CD8-positive, alpha-beta memory T cell (primary cell): ENCODE measurements at places on chromosomes 6 and 20. TPM values are rescaled to one million over a fixed set of nuclear protein-coding genes. Genes with fewer than 3 reads are reported as not detected.

The RIMS4 gene
- total RNA-seq: not detected

The ADGRF1 gene
- not detected for total RNA-seq

The SCUBE3 gene
- 0.07 TPM for total RNA-seq

The MAP7 gene
- 0.51 TPM for total RNA-seq

The ACTL10 gene
- total RNA-seq: 4.6 TPM

The FERMT1 gene
- total RNA-seq: 0.22 TPM

The RAET1L gene
- not detected for total RNA-seq

The EPPIN gene
- total RNA-seq: not detected

The SRSF12 gene
- total RNA-seq: 0.81 TPM

The KCNB1 gene
- 0.77 TPM for total RNA-seq

The MYBL2 gene
- 78.6 TPM for total RNA-seq

The APOBEC2 gene
- not detected for total RNA-seq

The SOBP gene
- 1.0 TPM for total RNA-seq

The GPR6 gene
- not detected for total RNA-seq

The OR2H1 gene
- total RNA-seq: not detected

The TNNC2 gene
- not detected for total RNA-seq

The C20orf141 gene
- not detected for total RNA-seq

The ATP6V1G2 gene
- 2.0 TPM for total RNA-seq

The PRDM13 gene
- total RNA-seq: 0.07 TPM

The TNFRSF6B gene
- total RNA-seq: not detected

The OVOL2 gene
- total RNA-seq: not detected

The SLC17A3 gene
- total RNA-seq: not detected

The GTSF1L gene
- not detected for total RNA-seq

The CNR1 gene
- total RNA-seq: not detected

The OTOR gene
- total RNA-seq: not detected

The OOEP gene
- not detected for total RNA-seq

The HLA-F gene
- total RNA-seq: 242 TPM

The LY6G6D gene
- total RNA-seq: not detected

The LY6G6C gene
- not detected for total RNA-seq

The CLPSL1 gene
- total RNA-seq: not detected

The ECT2L gene
- total RNA-seq: not detected

The SERPINB6 gene
- 66.0 TPM for total RNA-seq

The ISM1 gene
- total RNA-seq: 1.7 TPM

The CGAS gene
- 48.3 TPM for total RNA-seq

The EYS gene
- total RNA-seq: not detected

The CRYBG1 gene
- total RNA-seq: 32.3 TPM

The CALHM4 gene
- not detected for total RNA-seq

The ABCC10 gene
- 36.4 TPM for total RNA-seq

The PRRT1 gene
- 0.35 TPM for total RNA-seq

The CLVS2 gene
- total RNA-seq: not detected
